ENCODE measurements at places on chromosomes 3 and 15.

- no peak for DNase-seq
Measured at GRCh38 chr3:115436767-115437301, 186.5 kb upstream of the GAP43 start.

DNA sequence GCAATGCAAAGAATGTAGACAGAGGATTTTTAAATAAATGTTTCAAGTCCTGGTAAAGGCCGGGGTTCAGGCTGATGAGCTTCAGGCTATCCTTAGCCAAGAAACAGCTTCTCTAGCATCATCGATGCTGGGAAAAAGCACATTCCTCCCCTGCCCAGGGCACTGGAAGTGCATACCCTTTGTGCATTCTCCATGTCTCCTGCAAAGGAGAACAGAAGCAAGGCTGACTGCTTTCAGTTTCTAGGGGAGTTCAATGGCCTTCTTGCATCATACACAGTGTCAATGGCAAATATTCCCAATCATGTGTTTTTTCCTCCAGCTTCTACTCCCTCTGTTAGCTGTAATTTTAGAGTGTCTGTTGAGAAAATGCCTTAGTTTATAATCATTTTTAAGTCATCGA, 59.9 kb downstream of the GPR176 start:
- DNase-seq, result no peak

- DNase-seq, result no peak
Measured at GRCh38 chr3:23201154-23201838, 1.8 kb upstream of the UBE2E2 start.

DNA sequence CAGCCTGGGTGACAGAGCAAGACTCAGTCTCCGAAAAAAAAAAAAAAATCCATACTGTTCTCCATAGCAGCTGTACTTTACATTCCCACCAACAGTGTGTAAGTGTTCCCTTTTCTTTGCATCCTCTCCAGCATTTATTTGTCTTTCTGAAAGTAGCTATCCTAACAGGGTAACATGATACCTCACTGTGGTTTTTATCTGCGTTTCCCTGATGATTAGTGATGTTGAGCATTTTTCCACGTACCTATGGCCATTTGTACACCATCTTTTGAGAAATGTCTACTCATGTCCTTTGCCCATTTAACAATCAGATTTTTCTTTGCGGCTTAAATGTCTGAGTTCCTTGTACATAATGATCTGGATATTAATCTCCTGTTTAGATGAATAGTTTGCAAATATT, 119.3 kb downstream of the RFX7 start:
- DNase-seq, result no peak

DNA sequence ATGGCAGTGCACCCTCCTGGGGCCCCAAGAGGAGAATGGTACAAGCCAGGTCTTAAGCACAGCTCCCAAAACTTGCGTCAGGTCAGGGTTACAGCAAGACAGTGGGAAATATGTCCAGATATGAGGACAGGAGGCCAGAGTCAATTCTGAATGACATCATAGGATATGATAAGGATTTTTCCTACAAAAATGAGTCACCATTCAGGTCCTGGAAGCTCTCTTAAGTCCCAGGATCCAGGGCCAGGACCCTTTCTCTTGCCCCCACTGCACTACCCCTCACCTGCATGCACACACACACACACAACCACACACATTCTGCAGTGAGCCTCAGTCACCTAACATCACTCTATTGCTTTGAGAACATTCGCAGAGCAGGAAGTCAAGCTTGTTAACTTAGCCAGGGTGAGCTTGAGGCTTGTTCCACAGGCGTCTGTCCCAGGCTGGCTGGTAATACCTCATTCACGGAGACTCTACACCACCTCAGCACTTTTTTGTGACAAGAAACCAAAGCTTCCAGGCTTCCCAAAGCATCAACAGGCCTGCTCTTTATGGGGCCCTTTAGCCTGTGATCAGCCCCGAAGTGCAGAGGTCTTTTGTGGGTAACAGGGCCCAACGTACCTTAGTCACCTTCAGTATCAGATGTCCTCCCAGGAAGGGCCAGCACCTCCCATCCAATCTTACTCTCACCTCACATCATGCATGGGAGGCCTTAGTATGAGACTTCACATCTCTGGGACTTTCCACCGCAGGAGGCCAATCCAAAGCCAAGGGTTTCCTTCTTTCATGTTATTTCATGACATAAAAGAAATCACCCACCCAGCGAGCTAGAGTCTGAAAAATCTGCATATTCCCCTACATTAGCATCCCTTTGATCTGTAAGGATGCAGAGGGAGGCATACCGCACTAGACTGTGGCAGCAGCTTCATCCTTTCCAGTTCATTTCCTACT, 74.0 kb upstream of the LIPC start:
- no peak for DNase-seq

GRCh38 chr3:194472290-194472920, 14.4 kb downstream of the ATP13A3 start:
- no peak for DNase-seq

- no peak for DNase-seq
Measured at GRCh38 chr3:146092230-146092629, 68.8 kb downstream of the PLOD2 start.
